Amygdala (tissue), 56 donors: ENCODE measurements at places on chromosomes 12 and 14.
A peak's percentile ranks its signal among the peaks of the same experiment; 100 is the strongest.

- no peak for DNase-seq
Observed at GRCh38 chr12:46131732-46132469, 136.9 kb downstream of the SLC38A1 start.

DNA sequence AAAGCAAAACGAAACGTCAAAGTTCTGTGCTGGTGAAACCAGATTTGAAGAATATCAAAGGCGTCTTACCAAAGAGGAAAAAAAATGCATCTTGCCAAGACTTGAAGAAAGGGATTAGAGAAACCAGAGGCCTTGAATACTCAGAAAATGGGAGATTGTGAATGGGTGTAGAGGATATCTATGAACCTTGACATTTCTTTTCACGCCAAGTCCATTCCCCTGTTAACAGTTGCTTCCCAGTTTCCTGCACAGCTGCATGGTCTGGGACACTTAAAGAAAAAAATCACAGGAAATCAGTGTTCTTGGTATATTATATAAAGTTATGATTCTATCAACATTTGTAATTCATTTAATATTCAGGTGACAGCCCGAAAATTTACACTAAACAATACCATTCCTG, 1.4 kb upstream of the GTF2A1 start:
- no peak for DNase-seq

DNA sequence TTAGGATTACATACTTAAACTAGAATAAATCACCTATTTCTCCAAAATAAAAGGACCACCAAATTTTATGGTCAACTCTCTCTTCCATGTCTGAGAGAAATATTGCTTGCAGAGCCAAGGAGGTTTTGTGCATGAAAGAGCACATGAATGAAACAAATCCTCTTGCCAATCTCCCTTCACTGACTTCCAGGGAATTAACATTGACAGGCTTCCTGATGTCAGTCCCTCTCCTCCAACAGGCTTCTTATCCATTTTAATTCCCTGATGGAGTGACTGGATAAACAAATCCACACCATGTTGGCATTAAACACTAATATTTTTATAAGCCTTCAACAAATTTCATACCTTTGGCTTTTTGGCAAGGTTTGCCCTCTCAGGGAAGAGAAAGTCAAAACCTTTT, 45.3 kb upstream of the CNTN1 start:
- DNase-seq: no peak

DNA sequence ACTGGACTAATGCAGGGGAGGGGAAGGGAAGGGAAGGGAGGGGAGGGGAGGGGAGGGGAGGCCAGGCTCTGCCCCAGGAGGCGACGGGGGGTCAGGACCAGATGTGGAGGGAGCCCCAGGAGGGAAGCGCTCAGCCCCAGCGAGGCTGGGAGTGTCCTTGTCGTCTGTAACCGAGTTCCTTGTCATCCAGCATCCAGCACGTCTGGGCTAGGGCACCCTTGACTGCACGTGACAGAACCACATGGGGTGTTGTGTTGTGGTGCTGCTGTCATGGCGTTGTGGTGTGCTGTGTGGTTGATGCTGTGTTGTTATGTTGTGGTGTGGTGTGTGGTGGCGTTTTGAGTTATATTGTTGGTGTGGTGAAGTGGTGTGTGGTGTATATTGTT, 28.4 kb upstream of the SFSWAP start:
- DNase-seq: no peak

- no peak for DNase-seq
Observed at GRCh38 chr12:132147423-132148367, 3.4 kb downstream of the NOC4L start.

GRCh38 chr12:107642240-107642639, 43.4 kb upstream of the PWP1 start:
- DNase-seq: no peak

DNA sequence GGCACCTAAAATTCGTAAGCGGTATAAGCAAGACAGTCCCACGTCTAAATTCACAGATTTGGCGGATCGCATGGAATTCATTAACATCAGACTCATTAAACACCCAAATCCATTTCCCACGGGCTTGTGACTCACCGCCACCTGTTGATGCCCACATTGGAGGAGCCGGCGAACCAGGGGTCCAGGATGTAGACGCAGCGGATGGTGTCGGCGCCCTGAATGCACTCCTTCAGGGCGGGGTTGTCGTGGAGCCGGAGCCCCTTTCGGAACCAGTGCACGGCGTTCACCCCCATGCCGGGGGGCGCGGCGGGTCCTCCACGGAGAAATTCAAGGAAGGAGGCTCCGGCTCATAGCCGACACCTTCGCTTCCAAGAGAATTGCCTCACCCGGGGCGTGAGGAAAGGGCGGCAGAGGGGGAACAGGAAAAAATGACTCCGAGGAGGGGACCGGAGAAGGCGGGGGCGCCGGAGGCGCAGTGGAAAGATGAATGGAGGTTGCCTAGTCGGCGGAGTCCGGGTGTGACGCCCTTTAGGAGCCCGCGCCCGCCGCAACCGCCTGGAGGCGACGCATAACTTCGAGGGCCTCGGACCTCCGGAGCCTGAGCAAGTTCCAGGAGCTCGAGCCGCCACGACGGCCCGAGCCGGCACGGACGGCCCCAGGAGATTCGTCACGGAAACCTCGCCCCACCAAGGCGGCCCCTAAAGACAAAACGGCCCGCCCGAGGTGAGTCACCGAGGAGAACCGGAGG, 506 bp downstream of the CRY1 start:
- peak; percentile 30 for DNase-seq

- no peak for DNase-seq
Observed at GRCh38 chr14:92439537-92440344, 73.8 kb upstream of the RIN3 start.

- no peak for DNase-seq
Observed at GRCh38 chr12:7758766-7759140, 6.3 kb upstream of the NANOGNB start.

DNA sequence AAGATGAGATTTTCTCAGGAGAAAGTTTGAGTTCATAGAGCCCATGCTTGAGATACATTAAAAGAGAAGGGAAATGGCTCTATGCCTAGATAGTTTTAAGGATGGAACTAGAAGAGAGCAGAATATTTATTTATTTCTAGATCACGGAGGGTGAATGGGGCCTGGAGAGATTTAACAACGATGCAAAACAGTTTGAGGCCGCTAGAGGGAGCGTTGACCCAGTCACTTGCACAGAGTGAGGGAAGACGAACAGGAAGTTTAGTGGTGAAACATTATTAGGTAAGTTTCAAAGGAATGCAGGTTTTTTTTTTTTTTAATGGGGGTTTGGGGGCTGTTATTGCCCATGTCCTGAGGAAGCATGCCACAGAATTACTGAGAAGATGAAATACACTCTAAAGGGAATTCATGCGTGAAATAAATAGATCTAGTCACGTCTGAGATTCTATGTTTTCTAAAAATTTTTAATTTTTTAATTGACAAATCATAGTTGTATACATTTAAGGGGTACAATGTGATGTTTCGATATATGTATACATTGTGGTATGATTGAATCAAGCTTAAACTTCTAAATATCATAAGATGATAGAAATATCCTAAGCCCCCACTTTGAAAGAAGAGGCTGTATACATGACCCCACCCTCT, 14.8 kb upstream of the PPP1R1A start:
- DNase-seq: no peak

DNA sequence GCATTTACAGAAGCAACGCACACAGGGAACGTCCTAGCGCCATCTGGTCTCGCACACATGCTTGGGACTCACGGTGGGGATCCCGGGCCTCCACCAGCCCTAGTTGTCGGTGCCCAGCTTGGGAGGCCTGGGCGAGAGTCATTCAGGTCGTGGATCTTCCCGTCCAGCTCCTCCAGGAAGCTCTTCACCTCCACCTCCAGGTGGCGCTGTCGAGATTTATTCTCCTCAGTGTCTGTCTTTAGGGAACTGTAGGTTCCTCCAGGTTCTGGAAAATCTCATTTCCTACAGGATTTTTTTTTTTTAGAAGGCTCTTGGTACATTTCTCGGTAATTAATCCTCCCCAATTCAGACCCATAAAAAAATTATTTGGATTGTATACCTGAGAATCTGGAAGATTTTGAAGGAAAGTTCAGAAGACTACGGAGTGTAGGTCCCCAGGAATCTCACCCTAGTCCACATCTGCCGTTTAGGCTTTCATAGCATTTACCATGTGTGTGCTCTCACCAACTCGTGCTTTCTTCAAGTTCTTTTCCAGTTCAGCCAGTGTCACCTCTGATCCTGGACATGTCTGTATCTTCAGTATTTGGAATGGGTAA, 910.0 kb downstream of the TMEM121 start:
- no peak for DNase-seq

DNA sequence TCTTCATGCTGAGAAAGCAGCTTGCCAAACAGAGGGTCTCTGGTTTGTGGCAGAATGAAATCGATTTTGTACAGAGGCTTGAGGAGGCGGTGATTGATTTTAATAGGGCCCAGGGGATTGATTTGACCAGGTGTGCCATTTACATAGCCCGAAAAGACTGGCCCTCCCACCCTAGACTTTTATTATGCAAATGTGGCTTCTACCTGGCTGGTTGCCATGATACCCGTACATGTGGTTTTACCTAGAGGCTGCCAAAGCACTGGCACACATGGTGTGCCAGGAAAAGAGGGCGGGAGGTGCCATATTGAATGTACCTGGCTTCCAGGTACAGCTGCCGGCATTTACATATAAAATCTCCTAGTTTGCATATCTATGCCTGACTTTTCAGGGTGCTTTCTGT, 18.0 kb upstream of the GUCY2C start:
- no peak for DNase-seq

DNA sequence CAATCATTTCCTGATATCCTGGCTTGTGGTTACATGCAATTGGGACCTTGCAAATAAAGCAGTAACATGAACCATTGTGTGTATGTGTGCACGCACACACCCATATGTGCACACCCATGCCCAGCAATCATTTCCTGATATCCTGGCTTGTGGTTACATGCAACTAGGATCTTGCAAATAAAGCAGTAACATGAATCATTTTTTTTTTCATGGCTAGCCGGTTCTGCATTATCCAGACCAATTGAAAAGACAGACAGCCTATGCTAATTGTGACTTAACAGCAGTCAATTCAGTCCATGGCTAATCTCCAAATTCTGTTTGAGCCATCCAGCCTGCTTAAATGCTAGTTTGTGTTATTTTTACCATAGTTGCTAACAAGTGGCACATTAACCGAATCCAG, 134.3 kb downstream of the TTC7B start:
- no peak for DNase-seq

DNA sequence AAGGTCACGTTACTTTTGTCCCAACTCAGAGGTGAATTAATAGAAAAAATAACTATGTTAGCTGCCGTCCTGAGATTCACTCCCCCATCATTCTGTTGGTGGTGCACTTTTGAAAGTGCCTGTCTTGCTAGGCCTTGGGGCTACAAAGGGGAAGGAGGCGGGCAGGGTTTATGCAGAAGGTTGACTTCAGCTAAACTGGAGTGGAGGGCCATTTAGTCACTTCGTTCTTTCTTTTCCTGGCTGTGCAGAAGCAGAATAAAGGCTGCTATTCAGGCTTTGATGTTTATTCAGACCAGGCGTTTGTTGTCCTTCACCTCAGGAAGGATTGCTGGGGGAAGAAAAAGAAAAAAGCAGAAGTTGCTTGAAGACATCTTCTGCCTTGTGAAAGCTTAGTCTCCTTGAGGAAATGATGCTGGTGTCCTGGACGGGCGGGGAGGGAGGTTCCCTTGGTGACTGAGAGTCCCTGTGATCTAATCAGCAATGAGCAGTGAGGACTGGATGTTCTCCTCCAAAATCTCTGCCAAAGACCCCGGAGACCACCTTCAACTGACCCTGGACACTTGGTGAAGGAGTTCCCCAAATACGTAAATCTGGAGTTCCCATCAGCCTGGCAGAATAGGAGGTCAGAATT, 4.0 kb downstream of the GLT1D1 start:
- DNase-seq: no peak

DNA sequence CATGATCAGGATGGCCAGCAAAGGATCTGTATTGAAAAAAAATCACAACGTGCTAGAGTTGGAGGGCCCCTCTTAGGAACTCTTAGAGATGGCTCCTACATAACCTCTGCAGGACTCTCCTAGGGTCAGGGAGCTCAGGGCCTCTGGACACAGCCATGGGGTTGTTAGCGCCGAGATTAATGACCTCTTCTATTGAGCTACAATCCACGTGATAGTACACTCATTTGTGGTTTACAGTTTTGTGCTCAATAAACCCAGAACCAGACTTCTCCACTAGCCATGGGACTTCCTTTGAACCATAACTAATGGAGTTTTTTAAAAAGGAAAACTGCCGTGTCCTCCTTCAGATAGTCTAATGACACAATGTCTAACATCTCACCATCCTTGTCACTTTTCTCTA, 29.6 kb upstream of the HDAC7 start:
- no peak for DNase-seq

DNA sequence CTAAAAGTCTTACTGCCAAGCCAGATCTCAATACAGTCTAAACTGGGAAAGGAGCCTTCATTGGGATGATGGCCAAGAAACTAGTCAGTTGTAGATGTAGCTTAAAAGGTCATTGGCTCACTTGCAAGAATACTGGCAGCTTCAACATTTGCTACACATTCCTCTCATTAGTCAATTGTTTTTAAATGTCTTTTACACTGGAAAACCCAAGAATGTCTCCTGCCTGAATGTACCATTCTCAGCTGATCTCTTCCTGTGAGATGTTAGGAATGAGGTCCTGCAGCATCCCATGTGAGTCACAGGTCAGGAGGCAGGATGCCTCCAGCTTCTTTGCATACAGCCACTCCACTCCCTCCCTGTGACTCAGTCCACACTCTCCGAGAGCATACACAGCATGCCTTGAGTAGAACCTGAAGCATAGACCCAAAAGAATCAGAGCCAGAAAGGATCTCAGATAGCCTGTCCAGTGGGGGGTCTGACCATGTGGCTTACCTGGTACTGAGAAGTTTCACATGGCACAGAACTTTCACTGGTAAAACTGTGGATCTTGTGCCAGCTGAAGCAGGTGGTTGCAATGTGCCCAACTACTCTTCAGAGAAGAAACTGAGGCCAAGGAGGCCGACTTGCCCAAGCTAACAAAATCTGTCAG, 56.0 kb upstream of the HECTD1 start:
- no peak for DNase-seq

DNA sequence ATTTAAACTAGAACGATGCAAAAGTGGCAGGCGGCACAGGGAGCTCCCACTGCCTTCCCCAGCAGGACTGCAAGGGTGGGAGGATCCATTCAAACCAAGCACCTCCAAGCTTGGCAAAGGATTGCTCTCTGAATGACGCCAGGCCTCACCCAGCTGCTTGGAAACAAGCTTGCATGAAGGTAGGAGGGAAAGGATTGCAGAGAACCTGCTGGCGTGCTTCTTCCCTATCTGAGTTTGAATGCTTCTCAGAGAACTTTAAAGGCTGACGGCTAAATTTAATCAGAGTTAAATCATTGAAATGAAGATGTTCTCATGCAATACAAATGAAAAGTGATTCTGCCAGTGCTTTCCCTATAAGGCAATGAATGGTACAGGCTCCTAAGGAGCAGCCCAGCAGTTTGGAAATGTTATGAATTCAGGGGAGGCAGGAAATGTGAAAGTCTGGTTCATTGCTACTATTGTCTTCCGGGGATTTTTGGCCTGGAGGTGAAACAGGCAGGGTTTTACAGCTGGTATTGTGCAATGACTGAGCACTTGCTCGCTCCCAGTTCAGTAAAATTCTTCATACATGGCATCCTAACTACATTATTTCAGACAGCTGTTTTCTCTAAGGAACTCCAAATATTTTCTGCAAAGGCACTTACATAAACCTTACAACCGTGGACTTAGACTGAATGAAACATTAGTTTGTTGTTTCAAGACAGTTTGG, 31.9 kb upstream of the DUSP6 start:
- peak; percentile 76 for DNase-seq
